ENCODE measurements at places on chromosomes 1 and 21.

GRCh38 chr1:32910319-32910718 lies 9.1 kb upstream of the TMEM54 start:
- H3K36me3 ChIP-seq, result no peaks in the 10 kb centered on the region
- H3K27me3 ChIP-seq, result no peaks in the 10 kb centered on the region
- H3K27ac ChIP-seq, result no peak overlapping the region

DNA sequence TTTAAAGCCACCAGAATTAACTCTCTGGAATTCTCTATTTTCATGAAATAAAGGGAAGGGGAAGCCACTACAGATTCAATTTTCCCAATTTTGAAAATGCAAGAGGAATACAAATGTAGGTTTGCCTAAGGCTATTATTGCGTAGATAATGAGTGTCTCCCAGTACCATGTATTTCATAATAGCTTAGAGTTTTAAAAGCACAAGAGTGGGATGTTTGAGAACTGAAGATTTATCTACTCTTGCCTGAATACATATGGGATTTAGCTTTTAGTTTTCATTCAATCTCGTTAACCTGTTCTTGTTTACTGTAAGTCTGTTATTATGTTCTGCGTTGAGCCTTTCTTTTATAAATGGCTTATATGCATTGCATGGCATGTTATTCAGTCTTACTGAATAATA lies 795.1 kb downstream of the BRINP3 start:
- no peak overlapping the region for H3K27ac ChIP-seq
- DNase-seq, result no peak
- no peak overlapping the region for H3K4me3 ChIP-seq

DNA sequence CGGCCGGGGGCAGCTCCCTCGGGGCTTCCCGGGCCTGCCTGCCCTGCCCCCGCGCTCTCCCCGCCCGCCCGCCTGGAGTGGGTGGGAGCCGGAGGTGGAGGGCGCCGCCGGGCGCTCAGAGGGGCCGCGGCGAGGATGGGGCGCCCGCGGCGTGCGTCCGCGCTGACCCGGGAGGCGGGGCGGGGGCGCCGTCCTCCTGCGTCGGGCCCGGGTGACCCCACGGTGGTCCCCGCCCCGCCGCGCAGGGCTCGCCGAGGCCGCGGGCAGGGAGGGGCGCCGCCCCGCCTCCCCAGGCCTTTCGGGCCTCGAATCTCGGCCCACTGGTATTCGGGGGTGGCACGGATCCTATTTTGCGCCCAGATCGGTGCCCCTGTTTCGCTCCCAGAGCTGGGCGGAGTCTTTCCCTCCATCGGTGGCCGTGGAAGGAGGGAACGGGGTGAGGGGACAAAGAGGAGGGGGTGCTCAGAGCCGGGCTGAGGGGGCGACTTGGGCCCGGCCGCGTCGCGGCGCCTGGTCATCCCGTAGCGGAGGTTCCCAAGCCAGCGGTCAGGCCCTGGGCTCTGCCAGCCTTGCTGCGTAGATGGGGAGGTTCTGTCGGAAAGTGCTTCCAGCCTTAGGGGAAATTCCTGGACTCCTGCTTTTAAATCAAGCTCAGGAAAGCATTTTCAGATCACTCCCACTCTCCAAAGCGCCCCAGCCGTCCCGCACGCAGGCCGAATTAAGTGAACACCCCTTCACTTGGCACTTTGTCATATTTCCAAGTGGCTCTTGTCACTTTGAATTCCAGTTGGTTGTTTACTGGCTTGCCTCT lies 545 bp downstream of the PATJ start:
- H3K4me3 ChIP-seq, result peak overlapping the region; percentile 78
- H3K36me3 ChIP-seq, result no peaks in the 10 kb centered on the region
- no peaks in the 10 kb centered on the region for H3K27me3 ChIP-seq
- peak overlapping the region; percentile 99 for H3K27ac ChIP-seq
- no peak for DNase-seq

DNA sequence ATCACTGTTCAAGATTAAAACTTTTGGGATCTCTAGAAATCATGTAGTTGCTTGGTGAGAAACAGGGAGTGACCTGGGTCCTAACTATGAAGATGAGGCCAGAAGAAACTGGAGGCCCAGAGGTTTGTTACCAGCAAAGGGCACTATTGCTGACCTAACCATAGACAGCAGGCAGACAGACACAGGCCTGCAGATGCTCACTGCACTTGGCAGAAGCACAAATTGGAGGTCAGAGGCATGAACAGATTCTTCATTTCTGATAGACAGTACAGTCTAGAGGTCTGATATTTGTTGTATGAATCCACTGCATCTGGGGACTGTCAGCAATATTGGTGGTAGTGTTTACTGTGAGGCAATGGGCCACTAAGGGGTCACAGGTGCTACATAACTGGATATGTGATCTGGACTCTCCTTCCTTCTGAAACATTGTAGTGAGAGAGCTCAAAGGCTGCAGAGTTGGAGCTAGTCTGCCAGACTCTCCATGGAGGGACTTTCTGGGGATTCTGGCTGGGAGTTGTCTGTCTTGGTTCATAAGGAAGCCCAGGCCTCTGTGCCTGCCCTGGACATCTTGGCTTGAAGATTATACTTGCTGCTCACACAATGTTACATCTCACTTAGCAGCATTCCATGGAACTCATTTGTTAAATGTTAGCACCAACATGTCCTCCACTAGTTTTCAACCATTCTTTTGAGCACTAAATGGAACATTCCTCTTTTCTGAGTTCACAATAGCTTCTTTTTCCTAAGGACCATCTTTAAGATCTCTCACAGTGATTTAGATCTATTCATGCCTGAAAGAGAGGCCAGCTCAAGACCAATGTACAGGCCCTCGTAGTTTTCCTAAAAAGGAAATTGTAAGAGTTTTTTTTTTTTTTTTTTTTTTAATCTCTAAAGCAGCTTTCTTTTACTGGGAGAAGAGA lies 26.9 kb upstream of the CCN1 start:
- H3K27me3 ChIP-seq, result no peaks in the 10 kb centered on the region
- H3K4me3 ChIP-seq, result no peak overlapping the region
- no peak overlapping the region for H3K27ac ChIP-seq

DNA sequence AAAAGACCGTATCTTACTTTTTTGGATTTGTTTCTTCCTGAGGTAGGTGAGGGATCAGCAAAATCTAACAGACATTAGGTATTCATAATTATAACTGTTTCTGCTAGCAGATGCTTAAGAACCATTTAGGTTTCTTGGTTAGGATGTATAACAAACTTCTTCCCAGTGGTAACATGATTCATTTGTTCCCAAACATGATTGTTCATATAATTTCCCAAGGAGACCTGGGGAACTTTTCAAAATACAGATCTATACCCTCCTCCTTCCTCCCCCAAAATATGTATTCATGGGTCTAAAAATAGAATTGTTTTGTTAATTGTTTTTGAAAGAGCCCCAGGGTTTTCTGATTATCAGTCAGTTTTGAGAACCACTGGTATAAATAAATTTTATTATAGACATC lies 228.2 kb downstream of the COP1 start:
- peaks cover 12% of the 10 kb centered on the region for H3K36me3 ChIP-seq
- no peak overlapping the region for H3K4me3 ChIP-seq
- peaks cover 25% of the 10 kb centered on the region for H3K4me1 ChIP-seq
- H3K27ac ChIP-seq, result no peak overlapping the region
- H3K27me3 ChIP-seq, result no peaks in the 10 kb centered on the region
- DNase-seq, result no peak

GRCh38 chr1:186532466-186532865 lies 71.6 kb upstream of the PDC start:
- no peak for DNase-seq
- peaks cover 15% of the 10 kb centered on the region for H3K4me1 ChIP-seq
- H3K27ac ChIP-seq, result no peak overlapping the region

All from thoracic aorta (tissue), 2 donors.